ENCODE measurements at places on chromosomes 1 and 21.

DNA sequence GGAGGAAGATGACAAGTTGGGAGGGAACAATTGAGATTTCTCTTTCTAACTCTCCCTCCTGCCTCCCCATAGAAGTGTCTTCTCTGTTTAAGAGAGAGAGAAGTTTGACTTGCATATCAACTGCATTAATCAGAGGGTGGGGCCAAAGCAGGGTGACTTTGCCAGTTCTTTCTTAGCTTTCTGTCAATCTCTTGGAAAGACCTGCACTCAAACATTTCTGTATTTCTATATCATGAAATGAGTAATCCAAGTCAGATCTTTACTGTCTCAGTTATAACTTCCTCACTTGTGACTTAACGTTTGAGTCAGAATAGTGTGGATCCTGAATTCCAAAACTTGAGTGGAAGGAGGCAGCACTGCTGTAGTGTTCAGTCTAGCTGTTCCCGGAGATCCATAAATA is 180.8 kb upstream of the KCNK2 start:
- no peak for DNase-seq

DNA sequence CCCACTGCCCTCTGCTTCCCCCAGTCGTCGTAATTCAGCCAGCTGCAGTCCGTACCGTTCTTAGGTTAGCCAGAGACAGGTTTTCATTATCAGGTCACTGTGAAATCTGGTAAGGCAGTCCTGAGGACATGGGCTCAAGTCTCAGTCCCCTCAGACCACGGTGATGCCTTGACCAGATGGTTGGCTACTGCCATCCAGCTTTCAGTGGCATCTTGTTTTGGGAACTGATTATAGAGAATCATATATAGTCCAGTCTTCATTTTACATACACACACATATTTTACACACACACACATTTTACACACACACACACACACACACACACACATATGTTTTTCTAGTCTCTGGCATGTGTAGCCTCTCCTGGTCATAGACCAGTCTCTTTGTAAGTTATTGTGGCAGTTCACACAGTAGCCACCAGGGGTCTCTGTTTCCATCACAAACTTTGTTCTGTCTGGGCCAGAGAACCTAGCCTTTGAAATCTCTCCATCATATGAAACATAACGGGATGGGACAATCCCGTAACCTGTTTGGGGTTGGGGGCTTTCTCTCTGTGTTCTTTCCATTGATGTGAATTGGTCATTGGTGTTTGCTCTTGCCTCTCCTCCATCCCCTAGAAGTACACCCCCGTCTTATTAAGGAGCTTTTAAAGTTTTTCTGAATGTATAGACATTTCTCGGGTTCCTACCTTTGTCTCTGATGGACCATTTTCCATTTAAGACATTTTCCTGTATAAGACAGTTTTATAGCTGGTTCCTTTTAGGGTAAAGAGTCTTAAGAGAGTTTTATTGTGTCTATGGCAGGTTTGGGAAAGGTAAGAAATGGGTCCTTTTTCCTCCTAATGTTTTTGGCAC is 8.4 kb upstream of the IKBKE start:
- no peak for DNase-seq

DNA sequence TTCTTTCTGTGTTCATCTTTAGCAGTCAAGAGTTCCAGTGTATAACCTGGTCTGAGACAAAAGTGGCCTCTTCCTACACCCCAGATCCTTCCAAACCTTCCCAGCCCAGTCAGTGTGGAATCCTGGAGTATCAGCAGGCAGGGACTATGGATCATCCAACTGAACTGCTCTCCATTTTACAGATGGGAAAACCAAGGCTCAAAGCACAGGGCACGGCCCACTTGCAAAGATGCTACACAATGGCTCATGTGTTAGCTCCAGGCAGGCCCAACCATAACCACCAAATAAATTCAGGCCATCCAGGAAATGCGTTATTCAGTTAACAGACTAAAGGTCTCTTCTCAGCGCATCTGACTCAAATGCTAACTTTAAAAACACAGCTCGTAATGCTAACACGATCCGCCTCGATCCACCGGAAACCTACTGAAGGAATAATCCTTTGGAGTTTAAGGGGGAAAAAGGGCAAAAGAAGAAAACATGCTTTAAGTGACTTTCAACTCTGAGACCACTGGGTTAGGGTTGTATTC is 7.1 kb downstream of the GLIS1 start:
- DNase-seq, result no peak

GRCh38 chr1:28326515-28326914 is 2.3 kb upstream of the MED18 start:
- DNase-seq, result no peak

DNA sequence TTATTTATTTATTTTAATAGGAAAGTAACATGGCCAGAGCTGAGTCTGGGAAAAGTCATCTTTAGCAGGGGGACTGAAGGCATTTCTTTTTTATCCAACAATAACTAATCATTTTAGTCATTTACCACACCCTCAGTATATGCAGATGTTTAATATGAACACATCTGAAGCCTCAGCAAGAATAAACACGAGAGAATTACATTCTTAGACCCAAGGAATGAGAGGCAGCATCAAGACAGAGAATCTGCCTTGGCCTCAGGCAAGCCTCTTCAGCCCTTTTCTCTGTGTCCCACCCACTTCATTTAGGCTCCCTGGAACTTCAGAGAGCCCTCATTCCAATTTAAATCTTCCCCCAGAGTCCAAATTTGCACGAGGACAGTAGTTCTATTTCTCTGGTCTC is 17.0 kb upstream of the IGSF3 start:
- DNase-seq, result no peak

- peak; percentile 31 for DNase-seq
Measured at GRCh38 chr1:1040004-1040991, 20.4 kb downstream of the AGRN start.

- DNase-seq, result no peak
Measured at GRCh38 chr1:176829261-176829660, 335.3 kb downstream of the ASTN1 start.

DNA sequence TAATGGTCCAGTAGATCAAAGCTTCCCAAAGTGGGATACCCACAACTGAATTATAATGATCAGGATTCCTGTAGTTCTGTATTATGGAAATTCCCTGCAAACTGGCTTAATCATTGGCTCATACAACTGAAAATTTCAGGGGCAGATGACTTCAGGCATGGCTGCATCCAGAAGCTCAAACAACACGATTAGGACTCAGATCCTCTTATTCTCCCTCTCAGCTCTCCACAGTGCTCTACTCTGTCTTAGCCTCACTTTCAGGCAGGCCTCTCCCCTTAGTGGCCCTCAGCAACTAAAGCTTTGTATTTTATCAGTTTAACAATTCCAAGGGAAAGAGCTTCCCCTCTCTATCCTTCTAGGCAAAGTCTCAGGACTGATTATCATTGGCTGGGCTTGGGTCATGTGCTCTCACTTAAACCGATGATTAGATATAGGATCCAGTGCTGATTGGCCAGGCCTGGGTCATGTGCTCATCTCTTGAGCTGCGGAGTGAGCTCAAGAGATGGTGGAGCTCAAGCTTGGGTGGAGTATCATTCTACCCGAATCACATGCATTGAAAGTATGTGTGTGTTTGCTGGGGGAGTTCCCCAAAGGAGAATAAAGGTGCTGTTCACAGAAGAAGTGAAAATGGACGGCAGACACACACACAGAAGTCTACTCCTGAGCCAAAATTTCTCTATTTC is 57.9 kb upstream of the RUNX3 start:
- DNase-seq, result no peak

DNA sequence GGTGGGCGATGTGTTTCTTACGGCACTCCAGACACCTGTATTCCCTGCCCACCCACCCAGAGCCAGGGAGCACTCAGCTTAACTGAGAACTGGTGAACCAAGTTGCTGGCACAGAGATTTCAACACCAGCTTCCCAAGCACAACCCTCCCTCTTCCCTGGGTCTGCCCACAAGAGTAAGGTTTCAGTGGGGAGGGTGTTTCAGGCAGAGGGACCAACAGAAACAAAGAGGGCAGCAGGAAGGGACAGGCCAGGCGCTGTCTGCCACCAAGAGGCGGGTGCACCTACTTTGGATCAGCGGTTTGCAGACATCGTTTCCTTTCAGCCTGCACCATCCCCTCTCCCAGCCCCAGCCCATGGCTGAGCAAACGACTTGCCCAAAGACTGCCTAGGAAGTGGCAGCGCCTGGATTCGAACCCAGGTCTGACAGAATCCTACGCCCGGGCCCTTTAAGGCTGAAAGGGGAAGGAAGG is 21.9 kb upstream of the ALDH4A1 start:
- no peak for DNase-seq

- no peak for DNase-seq
Measured at GRCh38 chr1:34743775-34744174, 11.1 kb upstream of the GJB5 start.

- no peak for DNase-seq
Measured at GRCh38 chr1:220045356-220046051, 801 bp downstream of the EPRS1 start.

GRCh38 chr1:118963456-118964430 is 24.4 kb downstream of the TBX15 start:
- no peak for DNase-seq

DNA sequence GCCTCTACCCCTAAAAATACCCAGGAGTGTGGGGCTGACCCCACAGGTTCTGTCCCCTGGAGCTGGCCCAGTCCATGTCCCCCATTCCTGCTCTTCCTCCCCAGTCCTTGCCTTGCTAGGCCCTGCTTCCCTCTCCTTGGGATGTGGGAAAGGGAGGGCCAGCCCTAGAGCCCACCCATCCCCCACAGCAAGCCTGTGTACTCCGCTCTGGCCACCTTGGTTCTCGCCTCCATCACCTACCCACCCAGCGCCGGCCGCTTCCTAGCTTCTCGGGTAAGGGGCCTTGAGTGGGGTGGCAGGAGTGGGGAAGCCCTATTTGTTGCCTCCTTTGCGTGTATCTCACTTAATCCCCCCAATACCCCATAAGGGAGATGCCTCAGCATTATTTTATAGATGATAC is 6.7 kb downstream of the CLCNKB start:
- no peak for DNase-seq

- DNase-seq, result no peak
Measured at GRCh38 chr21:39066829-39067780, 116.1 kb downstream of the PSMG1 start.

DNA sequence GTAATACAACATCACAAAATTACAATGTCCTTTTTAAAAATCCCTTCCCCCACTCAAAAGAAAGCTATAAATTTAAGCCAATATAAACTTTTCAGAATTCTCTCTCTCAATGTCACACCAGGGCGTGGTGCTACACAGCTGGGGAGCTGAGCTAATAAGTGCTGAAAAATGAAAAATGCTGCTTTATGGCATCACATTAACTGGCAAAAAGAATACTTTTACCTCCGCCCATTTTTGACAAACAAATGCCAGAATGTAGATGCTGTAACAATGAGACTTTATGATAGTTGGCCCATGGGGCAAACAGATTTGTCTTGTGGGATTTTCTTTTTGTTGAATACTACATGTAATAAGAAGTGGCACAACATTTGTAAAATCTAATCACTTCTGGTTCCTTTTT is 12.7 kb upstream of the LYPLAL1 start:
- DNase-seq, result no peak

GRCh38 chr1:143611159-143611558 is 360.6 kb downstream of the FAM72C start:
- no peak for DNase-seq

DNA sequence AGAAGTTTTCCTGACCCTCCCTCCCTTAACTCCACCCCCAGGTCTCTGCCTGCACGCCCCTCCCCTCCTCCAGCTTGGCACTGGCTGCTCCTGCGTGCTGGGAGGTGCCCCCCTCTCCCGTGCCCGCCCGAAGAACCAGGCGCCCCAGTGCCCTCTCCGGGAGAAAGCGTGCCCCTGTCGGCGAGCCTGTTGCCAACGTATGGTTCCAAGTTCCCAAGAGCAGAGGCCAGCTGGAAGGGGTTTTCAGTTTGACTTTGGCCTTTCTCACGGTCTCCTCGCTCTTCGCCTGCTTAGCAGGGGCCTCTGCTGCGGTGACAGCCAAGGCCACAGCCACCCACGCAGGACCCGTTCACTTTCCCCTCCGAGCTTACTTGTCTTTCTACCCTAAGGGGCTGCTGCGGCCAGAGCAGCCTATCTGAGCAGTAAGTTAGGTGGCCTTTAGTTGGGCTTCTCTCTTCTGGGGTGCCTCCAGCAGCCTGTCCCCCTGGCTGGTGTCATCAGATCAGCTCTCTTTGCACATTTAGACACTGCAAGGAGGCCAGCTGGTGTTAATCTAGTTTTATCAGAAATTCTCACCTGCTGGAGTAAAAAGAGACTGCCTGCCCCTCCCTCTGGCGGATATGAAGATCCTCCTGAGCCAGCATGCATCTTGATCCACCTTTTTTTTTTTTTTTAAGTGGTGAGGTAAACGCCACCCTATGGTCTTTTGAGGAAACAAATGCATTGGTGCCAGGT is 1.5 kb downstream of the STUM start:
- DNase-seq, result no peak

GRCh38 chr1:175520186-175520585 is 223.2 kb downstream of the TNR start:
- DNase-seq, result no peak

- DNase-seq, result no peak
Measured at GRCh38 chr1:182662121-182662890, 22.1 kb downstream of the RGS8 start.

DNA sequence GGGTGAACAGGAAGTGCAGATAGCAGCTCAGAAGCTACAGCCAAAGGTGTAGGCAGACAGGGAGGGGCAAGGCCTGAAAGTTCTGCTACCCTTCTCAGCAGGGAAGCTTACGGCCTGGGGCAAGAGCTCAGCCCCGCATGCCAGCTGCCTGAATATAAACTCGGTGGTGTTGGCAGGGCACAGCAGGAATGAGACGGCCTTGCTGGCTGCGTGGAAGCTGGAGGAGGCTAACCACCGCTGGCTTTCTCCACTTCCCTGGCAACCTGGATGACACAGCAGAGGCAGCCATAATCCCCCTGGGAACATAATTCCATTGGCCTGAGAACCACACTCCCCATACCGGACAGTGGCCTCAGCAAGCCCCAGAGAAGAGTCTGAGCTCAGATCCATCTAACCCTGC is 81.9 kb upstream of the PRRC2C start:
- DNase-seq, result no peak

- DNase-seq, result no peak
Measured at GRCh38 chr1:6630027-6630426, 5.4 kb downstream of the THAP3 start.

DNA sequence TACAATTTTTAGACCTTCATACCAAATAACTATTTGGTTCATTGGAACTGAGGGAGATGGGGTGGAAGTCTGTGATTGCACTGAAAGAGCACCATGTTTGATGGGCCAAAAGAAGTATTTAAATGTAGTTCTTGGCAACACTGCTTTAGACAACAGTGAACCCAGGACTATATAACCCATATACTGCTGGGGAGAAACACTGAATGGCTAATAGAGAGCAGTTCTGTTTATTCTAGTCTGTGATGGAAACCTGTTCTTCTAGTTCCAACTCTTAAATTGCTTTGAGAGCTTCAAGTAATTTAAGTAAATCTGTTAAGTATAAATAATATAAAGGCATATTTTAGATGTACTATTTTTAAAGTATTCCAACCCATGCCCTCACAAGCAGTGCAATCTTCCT is 96.3 kb downstream of the NIBAN1 start:
- no peak for DNase-seq

GRCh38 chr1:116679828-116680628 is 12.5 kb upstream of the IGSF3 start:
- no peak for DNase-seq

- no peak for DNase-seq
Measured at GRCh38 chr1:212141404-212141803, 105.9 kb downstream of the DTL start.
